Adipocyte (in vitro differentiated cells): ENCODE measurements at places on chromosomes 16 and 17.

- no peak for DNase-seq
Observed at GRCh38 chr17:76917829-76918228, 49.6 kb downstream of the MGAT5B start.

DNA sequence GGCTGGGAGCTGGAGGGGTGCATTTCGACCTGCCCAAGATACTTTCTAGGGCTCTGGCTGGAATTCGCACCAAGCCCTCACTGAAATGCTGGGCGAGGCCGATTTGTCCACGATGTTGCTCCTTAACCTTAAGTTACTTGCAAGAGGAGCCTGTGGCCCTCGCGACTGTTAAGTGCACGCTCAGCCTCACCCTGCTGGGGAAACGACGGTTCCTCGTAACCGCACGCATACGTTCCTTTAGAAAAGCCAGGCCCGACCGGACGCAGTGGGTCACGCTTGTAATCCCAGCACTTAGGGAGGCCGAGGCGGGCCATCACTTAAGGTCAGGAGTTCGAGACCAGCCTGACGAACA, 607 bp upstream of the NCOR1 start:
- no peak for DNase-seq

DNA sequence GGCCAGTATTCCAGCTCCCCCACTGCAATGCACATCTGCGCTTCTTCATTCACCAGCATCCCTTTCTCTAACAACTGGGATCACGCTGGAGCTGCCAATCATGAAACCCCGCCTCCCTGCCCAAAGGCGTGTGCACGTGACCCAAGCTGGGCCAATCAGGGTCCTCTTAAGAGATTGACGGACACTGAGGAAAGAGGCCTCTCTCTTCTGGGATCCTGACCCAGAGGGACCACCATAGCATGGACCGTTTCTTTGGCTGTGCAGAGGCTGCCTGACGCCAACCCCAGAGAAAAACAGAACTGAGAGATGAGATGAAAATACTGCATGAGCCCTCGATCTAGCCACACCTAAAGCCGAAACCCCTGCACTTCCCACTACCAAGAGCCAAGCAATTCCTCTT, 32.0 kb downstream of the COTL1 start:
- no peak for DNase-seq

GRCh38 chr16:85079785-85080570, 32.3 kb downstream of the CIBAR2 start:
- DNase-seq: no peak

DNA sequence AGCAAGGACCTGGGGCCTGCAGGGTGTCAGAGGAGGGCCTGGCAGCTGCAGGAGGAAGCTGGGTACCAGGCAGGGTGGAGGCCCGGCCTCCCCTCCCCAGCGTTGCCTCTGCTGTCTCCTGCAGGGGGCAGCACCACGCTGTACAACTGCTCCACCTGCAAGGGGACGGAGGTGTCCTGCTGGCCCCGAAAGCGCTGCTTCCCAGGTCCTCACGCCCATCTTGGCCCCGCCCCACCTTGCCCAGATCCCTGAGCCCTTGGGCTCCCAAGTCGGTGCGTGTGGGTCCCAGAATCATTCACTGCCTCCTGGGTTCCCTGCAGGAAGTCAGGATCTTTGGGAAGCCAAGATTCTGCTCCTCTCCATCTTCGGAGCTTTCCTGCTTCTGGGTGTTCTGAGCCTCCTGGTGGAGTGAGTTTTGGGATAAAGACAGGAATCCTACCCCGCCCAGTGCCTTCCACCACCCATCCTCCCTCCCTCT, 1.2 kb downstream of the TMEM95 start:
- peak; percentile 82 for DNase-seq

GRCh38 chr16:61909074-61909473, 127.2 kb downstream of the CDH8 start:
- DNase-seq: no peak

DNA sequence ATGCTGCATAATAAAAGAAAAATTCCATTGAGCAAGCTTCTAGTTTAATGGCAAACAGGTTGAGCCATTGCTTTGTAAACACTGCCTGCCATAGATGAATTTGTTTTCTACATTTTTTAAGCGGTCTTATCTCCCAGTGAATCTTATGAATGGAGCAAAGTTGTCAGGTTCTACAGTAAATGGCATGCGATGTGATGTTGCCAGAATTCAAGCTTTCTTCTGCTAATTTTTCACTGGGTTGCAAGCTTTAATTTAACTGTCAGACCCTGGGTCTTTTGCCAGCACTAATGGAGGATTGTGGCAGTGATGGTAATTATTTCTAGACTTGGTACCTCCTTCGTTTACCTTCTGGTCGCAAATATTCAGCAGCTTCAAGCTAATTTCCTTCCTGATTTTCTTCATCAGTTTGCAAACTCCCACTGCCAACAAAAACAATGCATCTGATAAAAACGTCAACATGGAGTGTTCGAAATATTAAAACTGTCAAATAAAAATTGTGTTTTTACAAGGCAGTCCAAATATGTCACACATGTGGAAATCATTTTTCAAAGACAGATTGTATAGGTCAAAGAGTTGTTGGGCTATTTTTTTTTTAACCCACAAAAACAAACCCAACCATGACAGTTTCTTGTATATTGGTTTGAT, 274.2 kb upstream of the ERCC4 start:
- no peak for DNase-seq

DNA sequence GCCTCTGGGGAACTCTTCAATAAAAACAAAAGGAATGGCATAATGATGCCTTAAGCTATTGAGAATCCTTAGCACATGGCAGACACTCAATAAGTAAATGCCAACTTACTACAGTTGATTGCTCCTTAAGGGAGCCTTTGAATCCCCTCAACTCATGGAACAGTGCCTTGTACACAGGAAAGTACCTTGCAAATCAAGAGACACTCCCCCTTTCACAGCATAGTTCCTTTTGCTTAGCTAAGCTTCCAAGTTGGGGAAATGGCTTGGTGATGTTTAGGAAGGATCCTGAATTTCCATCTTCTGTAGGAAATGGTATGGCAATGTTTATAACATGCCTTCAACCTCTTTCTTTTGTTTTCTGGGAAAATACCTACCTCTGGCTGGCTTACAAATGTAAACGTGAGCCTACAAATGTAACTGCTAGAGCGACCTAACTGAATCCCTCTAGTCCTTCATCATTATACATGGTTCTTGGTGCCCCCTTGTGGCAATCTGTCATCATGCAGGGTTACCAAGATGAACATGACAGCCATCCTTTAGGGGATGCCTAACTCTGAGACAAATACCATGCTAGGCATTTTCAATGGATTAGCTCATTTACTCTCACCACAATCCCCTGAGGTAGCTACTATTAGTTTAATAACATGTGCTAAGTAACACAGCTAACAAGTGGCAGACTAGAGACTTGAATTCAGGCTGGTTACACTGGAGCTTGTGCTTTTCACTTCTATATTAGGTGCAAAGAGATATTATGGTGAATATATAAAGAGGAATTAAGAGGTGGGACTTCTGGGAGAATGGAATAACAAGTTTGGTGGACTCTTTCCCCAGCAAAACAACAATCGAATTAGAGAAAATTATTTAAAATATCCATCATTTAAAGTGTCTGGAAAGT, 65.0 kb downstream of the MMD start:
- peak; percentile 79 for DNase-seq

- DNase-seq: no peak
Observed at GRCh38 chr17:49285716-49286115, 55.1 kb upstream of the PHOSPHO1 start.

DNA sequence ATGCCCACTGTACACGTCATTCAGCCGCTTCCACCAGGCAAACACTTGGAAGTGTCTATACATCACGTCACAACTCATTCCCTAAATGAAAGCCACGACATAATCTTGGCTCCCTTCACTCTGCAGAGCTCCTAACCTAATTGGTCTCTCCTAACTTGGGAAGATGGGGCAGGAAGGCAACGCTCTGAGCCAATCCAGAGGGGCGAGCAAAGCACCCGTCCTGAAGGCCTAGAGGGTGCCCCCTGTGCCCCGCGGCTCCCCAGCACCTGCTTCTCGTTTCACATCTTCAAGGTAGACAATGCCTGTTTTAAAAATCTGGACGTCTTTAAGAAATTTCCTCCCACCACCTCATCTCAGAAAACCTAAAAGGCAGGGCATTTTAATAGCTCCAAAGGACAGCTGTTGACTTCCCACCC, 1.0 kb downstream of the CSNK2A2 start:
- peak; percentile 19 for DNase-seq

DNA sequence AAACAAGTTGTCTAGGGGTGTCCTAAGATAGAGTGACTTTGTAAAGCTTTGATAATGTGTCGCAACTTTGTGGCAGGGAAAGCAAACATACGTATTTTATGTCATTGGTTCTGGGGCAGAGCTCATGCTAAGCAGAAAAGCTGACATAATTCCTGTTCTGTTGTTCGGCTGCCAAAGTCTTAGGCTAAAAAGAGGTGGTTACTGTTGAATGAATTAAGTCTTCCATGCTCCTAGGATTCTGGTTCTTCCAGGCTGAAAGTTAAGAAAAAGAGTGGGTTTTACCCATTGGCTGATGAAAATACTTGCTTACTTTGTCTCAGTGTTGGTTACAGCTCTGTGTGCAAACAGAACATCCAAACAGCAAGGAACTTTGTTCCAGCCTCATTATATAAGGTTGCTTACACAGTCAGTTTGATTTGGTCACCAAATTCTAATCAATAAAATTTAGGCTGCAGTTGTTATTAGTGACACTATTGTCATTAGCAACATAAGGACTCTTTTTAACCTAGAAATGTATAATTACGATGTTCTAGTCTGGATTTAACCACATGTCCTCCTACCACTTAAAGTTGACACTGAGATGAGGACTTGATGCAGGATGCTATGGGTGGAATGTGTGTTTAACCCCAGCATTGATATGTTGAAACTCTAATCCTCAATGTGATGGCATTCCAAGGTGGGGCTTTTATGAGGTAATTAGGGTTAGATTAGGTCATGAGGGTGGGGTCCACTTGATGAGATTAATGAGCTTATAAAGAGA, 114.0 kb upstream of the GOT2 start:
- no peak for DNase-seq

DNA sequence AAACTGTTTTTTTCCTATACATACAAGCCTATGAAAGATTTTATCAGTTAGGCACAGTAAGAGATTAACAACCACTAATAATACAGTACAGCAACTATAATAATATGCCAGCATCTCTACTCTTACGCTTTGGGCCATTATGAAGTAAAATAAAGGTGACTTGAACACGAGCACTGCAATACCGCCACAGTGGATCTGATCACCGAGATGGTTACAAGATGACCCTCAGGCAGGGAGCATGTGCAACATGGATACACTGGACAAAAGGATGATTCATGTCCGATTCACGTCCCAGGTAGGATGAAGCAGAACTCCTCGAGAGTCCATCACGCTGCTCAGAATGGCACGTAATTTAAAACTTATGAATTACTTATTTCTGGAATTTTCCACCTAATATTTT, 10.5 kb downstream of the PELP1 start:
- DNase-seq: no peak

DNA sequence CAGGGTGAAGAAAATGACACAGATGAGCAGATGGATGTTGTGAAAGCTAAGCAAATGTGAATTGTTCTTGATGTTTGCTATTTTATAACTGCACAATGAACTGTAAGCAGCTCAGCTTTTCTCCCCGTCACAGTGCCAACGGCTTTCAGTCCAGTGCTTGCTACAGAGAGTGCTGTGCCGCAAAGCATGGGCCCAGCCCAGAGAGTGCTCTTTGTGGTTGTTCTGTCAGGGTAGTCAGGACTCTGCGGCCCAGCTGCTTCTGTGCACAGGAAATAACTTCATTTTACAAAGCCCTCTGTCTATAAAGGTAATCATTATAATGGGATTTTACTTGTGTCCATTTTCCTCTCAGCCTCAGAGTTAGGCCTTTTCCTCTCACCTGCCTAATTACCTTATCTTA, 39.1 kb downstream of the CDRT15 start:
- DNase-seq: no peak

- peak; percentile 17 for DNase-seq
Observed at GRCh38 chr17:35002876-35003551, 22.7 kb downstream of the LIG3 start.

- DNase-seq: no peak
Observed at GRCh38 chr17:78498848-78499247, 78.3 kb downstream of the DNAH17 start.

DNA sequence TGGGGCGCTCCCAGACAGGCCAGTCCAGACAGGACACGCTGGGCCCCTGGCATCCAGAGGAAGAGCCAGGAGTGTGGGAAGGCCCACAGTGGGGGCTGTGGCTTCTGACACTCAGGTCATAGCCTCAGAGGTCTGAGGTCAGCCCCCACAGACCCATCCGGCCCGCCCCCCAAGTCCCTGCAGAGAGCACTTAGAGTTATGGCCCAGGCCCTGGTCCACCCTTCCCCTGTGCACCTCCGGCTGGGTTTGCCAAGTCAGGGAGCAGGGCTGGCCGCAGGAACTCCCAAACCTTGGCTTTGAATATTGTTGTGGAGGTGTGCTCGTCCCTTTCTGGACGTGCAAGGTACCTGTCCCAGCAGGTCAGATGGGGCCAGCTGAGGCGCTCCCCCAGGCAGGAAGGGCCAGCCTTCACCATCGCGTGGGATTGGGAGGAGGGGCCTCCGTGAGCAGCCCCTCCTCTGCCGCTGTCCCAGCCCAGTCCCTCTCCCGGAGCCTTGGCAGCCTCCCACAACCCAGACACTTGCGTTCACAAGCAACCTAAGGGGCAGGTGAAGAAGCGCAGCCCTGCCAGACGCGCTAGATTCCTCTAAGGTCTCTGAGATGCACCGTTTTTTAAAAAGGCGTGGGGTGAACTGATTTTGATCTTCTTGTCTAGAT, 74.6 kb downstream of the SOCS1 start:
- DNase-seq: no peak

GRCh38 chr17:71872843-71873485, 247.9 kb upstream of the SOX9 start:
- no peak for DNase-seq

GRCh38 chr17:56521414-56522141, 71.9 kb upstream of the NOG start:
- no peak for DNase-seq

DNA sequence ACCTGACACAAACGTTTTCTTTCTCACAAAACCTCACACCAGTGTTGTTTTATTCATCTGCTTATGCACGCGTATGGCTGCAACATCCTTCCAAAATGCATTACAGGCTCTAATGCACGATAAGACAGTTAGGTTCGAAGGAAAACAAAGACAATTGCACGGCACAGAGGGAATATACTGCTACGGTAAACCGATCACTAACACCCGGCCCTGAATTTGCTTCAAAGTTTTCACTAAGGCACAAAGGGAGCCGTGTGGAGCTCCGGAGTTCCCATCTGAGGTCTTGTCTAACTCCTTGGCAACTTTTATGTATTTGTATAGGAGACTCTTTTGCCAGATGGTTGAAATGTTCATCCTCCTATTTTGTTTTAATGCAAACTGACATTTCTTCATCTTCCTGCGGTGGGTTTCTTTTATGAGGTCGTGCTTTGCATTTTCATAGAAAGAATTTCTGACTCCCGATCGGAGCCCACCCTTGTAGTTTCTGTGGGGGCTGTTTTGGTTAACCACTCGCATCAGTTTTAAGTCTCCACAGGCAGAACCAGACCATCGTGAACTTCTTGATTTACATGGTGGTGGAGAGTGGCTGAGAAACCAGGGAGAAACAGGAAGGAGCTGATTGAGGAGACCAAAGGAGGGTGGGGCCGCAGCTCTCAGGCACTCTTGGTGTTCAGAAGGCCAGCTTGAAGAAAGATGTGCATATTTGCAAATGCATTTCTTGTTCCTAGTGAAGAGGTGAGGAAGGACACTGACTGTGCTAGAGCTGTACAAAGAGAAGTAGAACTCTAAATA, 516.8 kb downstream of the MAF start:
- no peak for DNase-seq
